ENCODE measurements at places on chromosomes 4 and X. TPM values are rescaled to one million over a fixed set of nuclear protein-coding genes. Genes with fewer than 3 reads are reported as not detected.

The EFHC2 gene
- total RNA-seq, result 2.2 TPM

The ADH1C gene
- 0.25 TPM for total RNA-seq

The ETDB gene
- not detected for total RNA-seq

The KCND1 gene
- total RNA-seq, result 0.49 TPM

The YY2 gene
- 0.98 TPM for total RNA-seq

The NLRP2B gene
- total RNA-seq, result 0.25 TPM
